ENCODE measurements at places on chromosomes 2 and 18.

DNA sequence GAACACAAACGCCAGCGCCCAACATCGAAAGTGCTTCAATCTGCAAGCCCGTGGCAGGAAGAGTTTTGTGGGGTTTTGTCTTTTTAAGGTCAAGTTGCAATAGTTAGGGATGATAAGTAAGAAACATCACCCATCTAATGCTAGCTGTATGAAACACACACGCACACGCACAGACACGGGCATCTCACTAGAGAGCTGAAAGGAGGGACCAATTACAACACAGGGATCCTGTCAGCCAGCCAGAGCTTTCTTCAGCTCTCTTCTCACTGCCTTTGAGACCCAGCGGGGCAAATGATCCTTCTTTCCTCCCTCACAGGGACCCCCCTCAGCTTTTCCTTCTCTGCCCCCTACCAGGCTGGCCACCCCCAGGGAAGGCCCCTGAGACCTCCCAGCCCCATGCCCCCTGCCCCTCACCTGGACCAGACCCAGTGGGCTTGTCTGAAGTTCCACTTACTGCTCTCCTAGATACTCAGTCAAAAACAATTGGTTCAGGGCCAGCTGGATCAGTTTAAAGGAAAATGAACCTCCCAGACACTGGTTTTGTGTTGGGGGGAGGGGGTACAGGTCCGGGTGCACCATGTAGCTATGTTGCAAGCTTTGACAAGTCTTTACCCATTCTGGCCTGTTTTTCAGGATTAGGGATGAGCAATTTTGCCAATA lies 17.9 kb downstream of the CYP26B1 start:
- no peak for DNase-seq

- DNase-seq = no peak
These were observed 73.3 kb downstream of the LONRF2 start for GRCh38 chr2:100248971-100249370.

DNA sequence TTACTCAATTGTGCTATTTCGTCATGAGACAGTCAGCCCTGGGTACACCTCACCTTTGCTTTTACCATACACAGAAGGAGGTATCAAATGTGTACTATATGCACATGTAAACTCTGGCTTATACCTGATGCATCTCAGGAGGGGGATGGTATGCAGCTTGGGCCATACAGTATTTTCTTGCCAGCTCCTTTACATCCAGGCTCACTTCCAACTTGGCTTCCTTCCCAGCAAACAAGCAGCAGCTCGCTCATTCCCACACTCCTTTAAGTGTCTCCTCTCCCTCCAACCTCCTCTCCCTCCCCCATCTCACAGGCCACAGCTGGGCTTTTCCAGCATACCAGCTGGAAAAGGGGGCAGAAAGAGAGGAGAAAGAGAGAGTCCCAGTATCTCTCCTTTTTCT lies 9.6 kb downstream of the MARCHF4 start:
- DNase-seq = peak; percentile 46

GRCh38 chr2:149185942-149186490 lies 144.4 kb upstream of the LYPD6 start:
- no peak for DNase-seq

DNA sequence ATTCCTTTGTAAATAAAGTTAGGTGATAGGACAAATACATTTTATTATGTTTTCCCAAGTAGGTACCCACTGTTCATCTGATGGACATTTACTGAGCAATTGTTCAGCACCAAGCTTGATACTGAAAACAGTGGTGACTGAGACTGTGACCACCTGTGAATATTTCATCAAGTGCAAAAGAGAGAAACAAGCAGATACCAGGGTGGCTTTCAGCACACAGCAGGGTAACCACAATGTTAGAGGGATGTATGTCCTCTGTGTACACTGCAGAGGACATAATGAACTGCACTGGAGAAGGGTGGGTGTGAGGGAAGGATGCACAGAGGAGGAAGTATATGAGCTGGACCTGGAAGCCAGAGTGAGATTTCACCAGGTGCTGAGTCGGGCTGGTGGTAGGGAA lies 411.8 kb downstream of the RAD51AP2 start:
- no peak for DNase-seq

DNA sequence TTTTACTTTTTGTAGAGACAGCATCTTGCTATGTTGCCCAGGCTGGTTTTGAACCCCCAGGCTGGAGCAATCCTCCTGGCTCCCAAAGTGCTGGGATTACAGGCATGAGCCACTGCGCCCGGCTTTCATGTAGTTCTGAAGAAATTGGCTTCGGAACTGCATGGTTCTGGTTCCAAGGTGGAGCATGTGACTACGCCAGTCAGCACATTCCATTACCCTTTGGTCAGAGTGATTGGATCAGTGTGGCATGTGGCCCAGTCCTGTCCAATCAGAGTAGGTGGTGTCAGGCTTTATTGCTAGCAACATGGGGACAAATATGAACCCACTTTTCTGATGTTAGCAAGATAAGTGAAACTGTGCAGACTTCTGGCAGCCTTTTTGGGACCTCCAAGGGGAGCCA lies 16.3 kb upstream of the ATOH8 start:
- DNase-seq = no peak

GRCh38 chr2:83386549-83386948 lies 1072.5 kb downstream of the SUCLG1 start:
- DNase-seq = no peak

GRCh38 chr18:79616651-79617510 lies 62.7 kb upstream of the CTDP1 start:
- no peak for DNase-seq

DNA sequence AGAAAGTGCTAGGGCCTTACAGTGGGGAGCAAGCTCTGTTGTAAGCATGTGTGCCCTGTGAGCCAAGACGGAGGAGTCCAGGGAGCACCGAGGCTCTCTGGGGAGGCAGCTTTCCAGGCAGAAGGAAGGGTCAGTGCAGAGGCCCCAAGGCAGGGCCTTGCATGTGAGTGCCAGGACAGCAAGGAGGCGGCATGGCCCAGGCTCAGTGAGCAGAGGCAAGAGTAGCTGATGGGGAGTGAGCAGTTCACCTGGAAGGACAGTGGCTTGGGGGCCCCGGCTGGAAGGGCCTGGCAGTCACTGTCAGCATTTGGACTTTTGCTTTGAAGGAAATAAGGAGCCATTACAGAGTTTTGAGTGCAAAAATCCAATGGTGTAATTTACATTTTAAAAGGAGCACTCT lies 223.8 kb upstream of the RAB12 start:
- DNase-seq = no peak

- no peak for DNase-seq
These were observed 14.0 kb upstream of the DUSP2 start for GRCh38 chr2:96159084-96159830.

DNA sequence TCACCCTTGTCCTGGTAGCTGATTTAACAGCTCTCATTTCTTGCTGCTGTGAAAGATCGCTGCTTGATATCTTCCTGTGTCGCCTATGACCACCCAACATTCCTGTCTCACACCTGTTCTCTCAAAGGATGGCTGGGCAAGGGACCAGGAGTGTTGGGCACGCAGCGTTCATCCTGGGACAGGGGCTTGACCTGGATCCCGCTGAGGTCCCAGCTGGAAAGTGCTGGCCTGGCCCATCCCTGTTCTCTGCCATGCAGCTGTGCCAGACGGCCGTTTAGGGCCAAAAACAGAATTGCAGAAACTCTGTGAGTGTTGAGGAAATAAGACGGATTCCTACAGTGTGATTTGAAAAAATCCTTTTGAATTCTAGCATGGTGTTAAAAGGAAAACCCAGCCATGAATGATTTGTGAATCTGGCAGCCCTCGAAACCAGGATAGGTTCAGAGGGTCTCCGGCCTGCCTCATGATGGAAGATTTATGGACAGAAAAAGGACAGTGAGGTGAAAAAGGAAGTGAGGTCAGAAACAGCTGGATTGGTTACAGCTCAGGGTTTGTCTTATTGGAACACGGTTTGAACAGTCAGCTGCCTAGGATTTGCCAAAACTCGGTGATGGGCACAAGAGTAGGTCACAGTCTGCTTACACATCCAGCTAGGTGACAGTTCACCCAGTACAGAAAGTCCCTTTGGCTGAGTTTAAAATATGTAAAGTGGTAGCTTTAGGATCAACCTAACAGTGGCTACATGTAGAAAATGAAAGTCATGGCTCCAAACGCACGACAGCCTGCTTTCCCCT lies 164.8 kb downstream of the DCDC2C start:
- no peak for DNase-seq

- peak; percentile 76 for DNase-seq
These were observed 6.3 kb downstream of the ANKRD53 start for GRCh38 chr2:70984576-70985282.

GRCh38 chr2:240440251-240440650 lies 4.8 kb downstream of the GPC1 start:
- DNase-seq = no peak

DNA sequence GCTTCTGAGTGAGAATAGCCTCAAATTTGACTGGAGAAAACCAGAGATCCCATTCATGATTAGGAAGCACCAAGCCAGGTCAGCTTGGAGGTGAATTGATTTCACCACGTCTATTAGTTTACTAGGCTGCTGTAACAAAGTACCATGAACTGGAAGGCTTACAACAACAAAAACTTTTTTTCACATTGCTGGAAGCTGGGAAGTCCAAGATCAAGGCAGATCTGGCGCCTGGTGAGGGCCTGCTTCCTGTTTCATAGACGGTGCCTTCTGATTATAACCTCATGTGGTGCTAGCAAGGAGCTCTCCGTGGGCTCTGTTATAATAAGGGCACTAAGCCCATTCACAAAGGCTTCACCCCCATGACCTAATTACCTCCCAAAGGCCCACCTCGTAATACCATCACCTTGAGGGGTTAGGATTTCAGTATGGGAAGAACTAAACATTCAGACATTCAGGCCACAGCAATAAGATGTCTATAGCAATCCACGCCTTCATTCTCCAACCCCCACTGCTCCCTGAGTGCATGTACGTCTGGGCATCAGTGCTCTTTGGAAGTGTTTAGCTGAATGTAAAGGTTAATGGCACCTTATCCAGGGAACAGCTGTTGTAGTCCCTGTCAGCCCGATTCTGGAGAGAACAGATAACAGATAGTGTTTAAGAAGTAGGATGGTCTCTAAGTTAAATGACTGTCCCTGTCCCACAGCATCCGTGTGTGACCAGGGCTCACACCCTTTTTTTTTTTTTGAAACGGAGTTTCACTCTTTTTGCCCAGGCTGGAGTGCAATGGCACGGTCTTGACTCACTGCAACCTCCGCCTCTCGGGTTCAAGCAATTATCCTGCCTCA lies 89.2 kb downstream of the SOCS6 start:
- DNase-seq = no peak

DNA sequence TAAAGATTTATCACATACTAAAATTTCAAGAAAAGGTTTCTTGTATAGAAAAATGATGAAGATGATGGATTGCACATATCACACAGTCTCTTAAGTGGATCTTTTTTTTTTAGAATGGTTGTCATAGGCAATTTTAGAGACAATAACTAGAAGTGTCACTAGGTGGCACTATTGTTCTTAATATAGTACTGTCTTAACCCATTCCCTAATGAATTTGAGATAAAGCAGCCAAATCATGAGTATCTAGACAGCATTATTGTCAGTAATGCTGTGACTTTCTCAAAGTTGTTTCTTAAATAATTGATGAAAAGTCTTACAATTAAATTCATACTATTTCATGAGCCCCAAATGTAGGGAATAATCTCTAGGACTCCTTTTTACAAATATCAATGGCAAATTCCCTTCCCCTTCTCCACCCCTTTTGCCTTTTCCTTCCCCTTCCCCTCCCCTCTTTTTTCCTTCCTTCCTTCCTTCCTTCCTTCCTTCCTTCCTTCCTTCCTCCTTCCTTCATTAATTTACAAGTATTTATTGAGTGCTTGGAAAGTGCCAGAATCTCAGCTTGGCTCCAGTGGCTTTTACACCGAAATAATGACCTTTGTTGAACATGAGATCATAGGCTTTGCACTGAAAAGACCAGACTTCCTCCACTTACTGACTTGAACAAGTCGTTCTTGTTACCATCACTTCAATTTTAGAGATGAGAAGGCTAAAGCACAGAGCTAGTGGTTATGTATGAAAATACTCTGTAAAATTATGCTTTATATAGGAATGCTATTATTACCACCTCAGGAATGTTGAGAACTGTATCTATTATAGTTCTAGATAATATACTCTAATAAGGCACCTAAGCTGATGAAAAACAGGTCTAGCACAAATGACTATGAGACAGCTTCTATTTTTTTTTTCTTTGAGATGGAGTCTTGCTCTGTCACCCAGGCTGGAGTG lies 19.8 kb downstream of the MYL12B start:
- no peak for DNase-seq

DNA sequence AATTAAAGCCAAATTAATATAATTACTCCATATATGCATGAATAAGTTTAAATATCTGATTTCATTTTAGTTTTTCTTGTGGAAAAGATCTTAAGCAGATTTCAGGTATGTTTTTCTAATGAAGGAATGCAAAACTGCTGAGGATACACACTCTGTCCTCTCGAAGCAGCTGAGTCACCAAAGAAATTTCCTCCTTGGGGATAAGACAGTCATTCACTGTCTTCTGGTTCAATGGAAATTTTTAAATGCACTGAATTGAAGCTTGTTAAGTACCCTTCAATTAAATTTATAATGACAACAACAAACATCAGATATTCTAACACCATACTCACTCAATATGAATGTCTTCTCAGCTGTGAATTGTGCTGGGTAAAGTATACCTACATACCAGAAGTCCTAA lies 101.5 kb upstream of the DNER start:
- no peak for DNase-seq

DNA sequence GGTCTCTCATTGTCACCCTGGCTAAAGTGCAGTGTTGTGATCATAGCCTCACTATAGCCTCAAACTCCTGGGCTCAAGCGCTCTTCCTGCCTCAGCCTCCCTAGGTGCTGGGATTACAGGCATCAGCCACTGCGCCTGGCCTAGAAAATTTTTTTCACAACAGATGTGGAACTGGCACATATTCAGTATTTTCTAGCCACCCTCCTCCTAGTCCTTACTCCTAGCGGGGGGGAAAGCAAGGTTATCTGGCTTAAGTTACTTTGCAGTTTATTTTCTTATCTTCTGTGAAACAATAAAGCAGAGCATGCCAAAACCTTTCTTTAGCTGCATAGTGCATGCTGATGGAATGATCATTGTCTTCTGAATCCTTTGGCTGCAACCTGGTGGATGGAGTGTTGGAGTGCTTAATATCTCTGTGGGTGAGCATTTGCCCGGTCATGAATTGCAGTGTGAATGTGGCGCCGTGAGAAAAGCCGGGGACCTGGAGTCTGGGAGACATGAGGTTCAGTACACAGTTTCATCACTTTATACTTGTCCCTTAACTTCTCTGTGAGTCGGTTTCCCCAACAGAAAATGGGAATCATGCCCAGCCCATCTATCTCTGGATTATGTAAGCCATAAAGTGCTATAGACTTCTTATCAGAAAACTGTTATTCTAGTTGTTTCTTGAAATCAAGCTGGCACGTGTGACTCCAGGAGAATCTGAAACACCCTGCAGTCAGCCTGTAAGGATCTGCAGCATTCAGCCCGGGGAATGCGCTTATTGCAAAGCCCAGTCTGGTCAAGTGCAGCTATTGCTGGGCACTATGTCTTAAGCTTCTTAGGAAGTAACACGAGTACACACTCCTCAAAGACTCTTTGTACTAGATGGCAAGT lies 38.2 kb upstream of the MAP3K20 start:
- no peak for DNase-seq

- DNase-seq = peak; percentile 76
These were observed 20.8 kb downstream of the CRIM1 start for GRCh38 chr2:36376319-36376765.

Data from mesothelial cell of epicardium (in vitro differentiated cells).